ENCODE measurements at places on chromosomes 1 and 21. TPM values are rescaled to one million over a fixed set of nuclear protein-coding genes. Genes with fewer than 3 reads are reported as not detected.
A peak's percentile ranks its signal among the peaks of the same experiment; 100 is the strongest.

ATP6V1G3 gene
- not detected for total RNA-seq

- peaks cover 17% of the 10 kb centered on the region for H3K27me3 ChIP-seq
- H3K27ac ChIP-seq: no peak overlapping the region
- H3K4me3 ChIP-seq: no peak overlapping the region
Measured at GRCh38 chr1:14842891-14843290, 244.4 kb downstream of the KAZN start.

DNA sequence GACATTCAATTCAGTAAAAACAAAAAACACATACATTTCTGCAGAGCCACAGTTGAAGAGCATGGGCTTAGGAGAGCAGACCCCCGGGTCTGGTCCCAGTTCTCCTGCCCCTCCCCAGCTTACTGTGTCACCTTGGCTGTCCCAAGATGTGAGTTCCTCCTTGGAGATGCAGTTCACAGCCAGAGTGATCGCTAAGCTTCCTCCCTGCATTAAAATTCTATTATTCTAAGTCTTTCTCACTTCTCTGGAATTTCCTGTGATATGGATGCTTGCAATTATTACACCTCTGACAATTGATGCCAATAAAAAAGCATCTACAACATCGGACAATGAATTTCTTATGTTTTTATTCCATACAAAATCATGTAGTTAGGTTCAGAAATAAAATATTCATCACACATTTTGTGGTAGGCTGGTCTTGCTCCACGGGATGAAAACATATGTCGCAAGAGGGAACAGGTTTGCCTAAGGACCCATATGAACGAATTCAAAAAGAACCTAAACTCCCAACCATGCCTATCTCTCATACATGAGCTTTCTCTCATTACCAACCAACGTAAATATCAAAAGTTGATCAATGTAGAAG, 328.5 kb upstream of the RUNX1 start:
- H3K36me3 ChIP-seq: no peaks in the 10 kb centered on the region
- no peak overlapping the region for H3K27ac ChIP-seq
- no peaks in the 10 kb centered on the region for H3K27me3 ChIP-seq
- no peak for DNase-seq
- no peak overlapping the region for H3K4me3 ChIP-seq
- H3K4me1 ChIP-seq: no peaks in the 10 kb centered on the region

DNA sequence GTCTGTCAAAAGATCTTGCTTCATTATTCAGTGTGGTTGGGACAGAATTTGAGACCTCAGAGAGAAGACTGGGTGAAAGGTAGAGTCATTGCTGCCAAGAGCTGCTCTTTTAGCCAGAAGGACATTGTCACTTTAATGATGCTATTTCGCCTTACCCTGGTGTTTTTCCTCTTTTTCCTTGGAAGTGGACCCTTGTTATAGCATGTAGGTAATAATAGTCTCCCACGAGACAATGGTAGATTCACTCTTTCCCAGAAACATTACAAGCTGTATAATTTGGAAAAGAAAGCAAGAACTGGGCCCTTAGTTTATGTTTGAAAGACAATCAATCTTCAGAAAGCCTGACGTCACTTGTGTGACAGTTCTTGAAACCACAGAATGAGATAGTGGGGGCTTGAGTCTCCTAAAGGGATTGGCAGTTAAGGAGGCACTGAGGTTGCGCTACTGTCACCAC, 3.8 kb downstream of the SERTAD4 start:
- peaks cover 33% of the 10 kb centered on the region for H3K27me3 ChIP-seq
- no peak overlapping the region for H3K4me3 ChIP-seq
- H3K36me3 ChIP-seq: no peaks in the 10 kb centered on the region
- H3K4me1 ChIP-seq: peaks cover 9% of the 10 kb centered on the region
- H3K27ac ChIP-seq: no peak overlapping the region

OR6K6 gene
- total RNA-seq: not detected

DNA sequence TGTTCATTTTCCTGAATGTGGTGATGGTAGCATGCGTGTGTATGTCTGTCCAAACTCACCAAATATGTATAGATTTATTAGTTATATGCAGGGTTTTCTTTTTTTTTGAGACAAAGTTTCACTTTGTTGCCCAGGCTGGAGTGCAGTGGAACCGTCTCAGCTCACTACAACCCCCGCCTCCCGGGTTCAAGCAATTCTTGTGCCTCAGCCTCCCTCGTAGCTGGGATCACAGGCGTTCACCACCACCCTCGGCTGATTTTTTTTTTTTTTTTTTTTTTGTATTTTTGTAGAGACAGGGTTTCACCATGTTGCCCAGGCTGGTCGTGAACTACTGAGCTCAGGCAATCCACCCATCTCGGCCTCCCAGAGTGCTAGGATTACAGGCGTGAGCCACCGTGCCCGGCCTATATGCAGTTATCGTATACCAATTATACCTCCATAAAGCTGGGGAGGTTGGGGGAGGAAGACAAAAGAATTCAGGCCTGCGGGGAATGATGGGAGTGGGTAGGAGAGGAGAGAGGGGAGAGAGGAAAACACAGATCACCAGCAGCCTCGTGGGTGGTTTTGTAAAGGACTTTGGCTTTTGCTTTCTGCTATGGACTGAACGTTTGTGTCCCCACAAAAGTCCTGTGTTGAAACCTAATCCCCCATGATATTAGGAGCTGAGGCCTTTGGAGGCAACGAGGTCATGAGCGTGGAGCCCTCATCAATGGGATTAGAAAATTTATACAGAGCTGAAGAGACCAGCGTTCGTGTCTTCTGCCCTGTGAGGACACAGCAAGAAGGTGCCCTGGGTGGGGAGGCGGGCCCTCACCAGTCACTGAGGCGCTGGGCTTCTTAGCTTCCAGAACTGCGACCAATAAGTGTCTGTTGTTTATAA, 4.4 kb upstream of the HNRNPU start:
- no peak overlapping the region for H3K27ac ChIP-seq
- no peaks in the 10 kb centered on the region for H3K27me3 ChIP-seq
- H3K4me1 ChIP-seq: peaks cover 7% of the 10 kb centered on the region
- H3K36me3 ChIP-seq: no peaks in the 10 kb centered on the region
- H3K4me3 ChIP-seq: no peak overlapping the region

GRCh38 chr1:229431284-229432115, 2.4 kb downstream of the ACTA1 start:
- no peak overlapping the region for H3K27ac ChIP-seq
- no peaks in the 10 kb centered on the region for H3K36me3 ChIP-seq
- 0 out of 2 replicates have a peak, but pooled peaks cover 3% of the 10 kb centered on the region for H3K27me3 ChIP-seq
- DNase-seq: no peak
- no peaks in the 10 kb centered on the region for H3K4me1 ChIP-seq

- H3K36me3 ChIP-seq: no peaks in the 10 kb centered on the region
- no peak overlapping the region for H3K27ac ChIP-seq
- peak; percentile 8 for DNase-seq
- no peaks in the 10 kb centered on the region for H3K27me3 ChIP-seq
Measured at GRCh38 chr1:31523012-31523411, 53.3 kb upstream of the TINAGL1 start.

DNA sequence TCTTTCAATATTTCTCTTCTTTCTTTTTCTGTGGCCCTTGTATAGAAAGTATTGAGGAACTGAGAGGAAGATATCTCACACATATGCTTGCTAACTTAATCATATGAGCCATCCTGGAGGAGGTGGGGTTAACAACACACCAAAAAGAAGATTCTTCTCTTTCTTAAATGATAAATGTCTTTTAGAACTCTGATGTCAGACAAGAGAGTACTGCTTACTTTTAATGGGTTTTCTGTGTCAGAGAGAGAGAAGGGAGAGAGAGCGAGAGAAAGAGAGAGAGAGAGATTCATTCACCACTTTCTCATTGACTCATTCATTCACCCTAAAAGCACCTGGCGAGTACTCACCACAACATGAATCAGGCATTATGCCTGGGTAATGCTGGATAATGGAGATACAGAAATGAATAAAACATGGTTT, 250.3 kb upstream of the SGIP1 start:
- DNase-seq: no peak
- H3K27me3 ChIP-seq: no peaks in the 10 kb centered on the region
- H3K27ac ChIP-seq: 0 out of 2 replicates have a peak overlapping the region, but pooled peaks have one; percentile 5
- H3K36me3 ChIP-seq: no peaks in the 10 kb centered on the region
- peaks cover 21% of the 10 kb centered on the region for H3K4me1 ChIP-seq
- H3K4me3 ChIP-seq: no peak overlapping the region

DNA sequence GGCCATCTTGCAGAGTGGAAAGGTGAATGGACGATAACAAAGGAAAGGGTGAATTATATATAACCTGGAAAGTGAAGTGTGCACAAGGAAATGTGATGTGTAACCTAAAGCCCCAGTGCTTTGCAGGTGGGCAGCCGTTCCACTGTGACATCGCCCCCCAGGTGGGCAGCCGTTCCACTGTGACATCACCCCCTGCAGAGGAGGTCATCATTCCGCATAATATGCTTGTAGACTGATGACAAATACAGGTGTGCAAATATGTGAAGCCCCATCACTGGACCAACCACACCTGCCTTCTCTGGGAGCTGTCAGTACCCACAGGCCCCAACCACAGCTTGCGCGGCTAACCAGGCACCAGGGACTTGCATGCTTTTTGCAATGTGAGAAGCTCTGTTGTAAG, 4.7 kb upstream of the ZNF496 start:
- peaks cover 21% of the 10 kb centered on the region for H3K4me1 ChIP-seq
- no peaks in the 10 kb centered on the region for H3K36me3 ChIP-seq
- no peak overlapping the region for H3K27ac ChIP-seq
- no peak for DNase-seq
- no peaks in the 10 kb centered on the region for H3K27me3 ChIP-seq
- no peak overlapping the region for H3K4me3 ChIP-seq

GRCh38 chr1:219537223-219537631, 75.7 kb downstream of the ZC3H11B start:
- no peaks in the 10 kb centered on the region for H3K36me3 ChIP-seq
- no peaks in the 10 kb centered on the region for H3K4me1 ChIP-seq
- peaks cover 10% of the 10 kb centered on the region for H3K27me3 ChIP-seq
- no peak overlapping the region for H3K4me3 ChIP-seq

- no peaks in the 10 kb centered on the region for H3K36me3 ChIP-seq
- no peak overlapping the region for H3K4me3 ChIP-seq
- DNase-seq: no peak
Measured at GRCh38 chr21:37592496-37592895, 225.9 kb downstream of the DYRK1A start.

GRCh38 chr21:15966231-15966630, 236.4 kb downstream of the USP25 start:
- H3K27me3 ChIP-seq: no peaks in the 10 kb centered on the region
- H3K4me3 ChIP-seq: no peak overlapping the region
- no peaks in the 10 kb centered on the region for H3K4me1 ChIP-seq
- DNase-seq: no peak
- H3K27ac ChIP-seq: no peak overlapping the region
- no peaks in the 10 kb centered on the region for H3K36me3 ChIP-seq

SPRR4 gene
- not detected for total RNA-seq

GRCh38 chr1:153794624-153795329, 19.6 kb downstream of the SLC27A3 start:
- H3K36me3 ChIP-seq: no peaks in the 10 kb centered on the region
- H3K27me3 ChIP-seq: no peaks in the 10 kb centered on the region
- no peak overlapping the region for H3K27ac ChIP-seq
- no peak for DNase-seq

GRCh38 chr1:77888081-77888780, at the start of gene NEXN:
Gene NEXN (plus strand): TSS chr1:77888624. CDS start chr1:77916107, 27,483 bp downstream.
- no peaks in the 10 kb centered on the region for H3K36me3 ChIP-seq
- no peak for DNase-seq
- no peaks in the 10 kb centered on the region for H3K27me3 ChIP-seq
- H3K4me1 ChIP-seq: peaks cover 16% of the 10 kb centered on the region
- no peak within 1 kb of the TSS for H3K4me3 ChIP-seq

DNA sequence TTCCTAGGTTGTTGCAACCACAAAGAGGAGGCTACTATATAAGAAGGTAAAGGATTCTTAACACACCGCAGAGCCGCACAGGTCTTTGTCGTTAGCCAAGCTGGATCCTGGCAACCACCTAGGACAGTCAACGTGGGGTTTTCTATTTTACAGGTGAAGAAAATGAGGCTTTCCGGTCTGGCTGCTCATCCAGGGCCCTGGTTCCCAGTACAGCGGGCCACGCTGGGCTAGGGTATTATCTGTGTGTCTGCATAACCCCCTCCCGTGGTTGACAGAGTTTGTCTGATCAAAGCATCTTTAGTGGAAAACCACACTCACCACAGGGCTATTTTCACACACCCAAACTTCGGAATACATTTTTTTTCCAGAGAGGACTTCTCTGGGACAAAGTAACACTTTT, 39.0 kb upstream of the PDE9A start:
- DNase-seq: no peak
- H3K36me3 ChIP-seq: no peaks in the 10 kb centered on the region
- H3K27me3 ChIP-seq: peaks cover 3% of the 10 kb centered on the region
- H3K4me3 ChIP-seq: no peak overlapping the region
- no peaks in the 10 kb centered on the region for H3K4me1 ChIP-seq
- no peak overlapping the region for H3K27ac ChIP-seq

- no peak for DNase-seq
- H3K36me3 ChIP-seq: no peaks in the 10 kb centered on the region
- H3K27me3 ChIP-seq: no peaks in the 10 kb centered on the region
- no peaks in the 10 kb centered on the region for H3K4me1 ChIP-seq
Measured at GRCh38 chr1:173530795-173531693, 53.9 kb downstream of the PRDX6 start.

SLC1A7 gene
- not detected for total RNA-seq

LYPD8 gene
- not detected for total RNA-seq

DNA sequence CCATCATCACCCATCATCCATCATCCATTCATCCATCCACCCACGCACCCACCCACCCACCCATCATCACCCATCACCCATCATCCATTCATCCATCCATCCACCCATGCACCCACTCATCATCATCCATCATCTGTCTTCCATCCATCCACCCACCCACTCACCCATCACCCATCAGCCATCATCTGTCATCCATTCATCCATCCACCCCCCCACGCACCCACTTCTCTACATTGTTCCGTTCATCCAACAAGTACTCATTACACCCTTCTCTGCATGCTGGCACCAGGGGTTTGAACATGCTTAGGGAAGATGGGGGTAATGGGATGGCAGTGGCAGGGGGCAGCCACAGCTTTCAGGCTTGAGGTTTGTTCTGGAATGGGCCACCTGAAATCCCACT, 82.1 kb downstream of the ADARB1 start:
- no peak for DNase-seq
- H3K4me1 ChIP-seq: no peaks in the 10 kb centered on the region
- no peak overlapping the region for H3K4me3 ChIP-seq
- no peaks in the 10 kb centered on the region for H3K36me3 ChIP-seq
- H3K27me3 ChIP-seq: no peaks in the 10 kb centered on the region
- H3K27ac ChIP-seq: no peak overlapping the region

GRCh38 chr1:29690156-29690555, 453.8 kb downstream of the PTPRU start:
- H3K27me3 ChIP-seq: peaks cover 60% of the 10 kb centered on the region
- H3K4me1 ChIP-seq: no peaks in the 10 kb centered on the region
- H3K27ac ChIP-seq: no peak overlapping the region
- H3K36me3 ChIP-seq: no peaks in the 10 kb centered on the region

- no peaks in the 10 kb centered on the region for H3K4me1 ChIP-seq
- H3K36me3 ChIP-seq: no peaks in the 10 kb centered on the region
- no peak for DNase-seq
- no peak overlapping the region for H3K27ac ChIP-seq
- H3K4me3 ChIP-seq: no peak overlapping the region
Measured at GRCh38 chr21:14488672-14489204, 57.4 kb downstream of the SAMSN1 start.

ZNF684 gene
- total RNA-seq: 5.3 TPM

ERI3 gene
- 74.2 TPM for total RNA-seq

- H3K27ac ChIP-seq: peak overlapping the region; percentile 76
- peak overlapping the region; percentile 97 for H3K4me3 ChIP-seq
- H3K36me3 ChIP-seq: peaks cover 6% of the 10 kb centered on the region
- H3K4me1 ChIP-seq: peaks cover 7% of the 10 kb centered on the region
- H3K27me3 ChIP-seq: no peaks in the 10 kb centered on the region
Measured at GRCh38 chr1:155174324-155175280, 953 bp downstream of the TRIM46 start.

GRCh38 chr21:36246080-36246631, 73.8 kb upstream of the MORC3 start:
- no peak overlapping the region for H3K4me3 ChIP-seq
- no peaks in the 10 kb centered on the region for H3K27me3 ChIP-seq
- no peaks in the 10 kb centered on the region for H3K4me1 ChIP-seq
- H3K36me3 ChIP-seq: peaks cover 2% of the 10 kb centered on the region

CACYBP gene
- total RNA-seq: 194 TPM

CTH gene
- total RNA-seq: 14.7 TPM
